ENCODE measurements at places on chromosomes 1 and 21. TPM values are rescaled to one million over a fixed set of nuclear protein-coding genes. Genes with fewer than 3 reads are reported as not detected.

The ITLN2 gene
- total RNA-seq, result not detected

The KCNH1 gene
- not detected for total RNA-seq

The LRRC38 gene
- not detected for total RNA-seq

The CRYZ gene
- 24.1 TPM for total RNA-seq

The RNF186 gene
- total RNA-seq, result not detected

The CD2 gene
- 60.8 TPM for total RNA-seq

Data from natural killer cell (primary cell).